ENCODE measurements at places on chromosomes 12 and 14.

- DNase-seq = no peak
Measured at GRCh38 chr14:86104691-86105265, 574.8 kb downstream of the FLRT2 start.

DNA sequence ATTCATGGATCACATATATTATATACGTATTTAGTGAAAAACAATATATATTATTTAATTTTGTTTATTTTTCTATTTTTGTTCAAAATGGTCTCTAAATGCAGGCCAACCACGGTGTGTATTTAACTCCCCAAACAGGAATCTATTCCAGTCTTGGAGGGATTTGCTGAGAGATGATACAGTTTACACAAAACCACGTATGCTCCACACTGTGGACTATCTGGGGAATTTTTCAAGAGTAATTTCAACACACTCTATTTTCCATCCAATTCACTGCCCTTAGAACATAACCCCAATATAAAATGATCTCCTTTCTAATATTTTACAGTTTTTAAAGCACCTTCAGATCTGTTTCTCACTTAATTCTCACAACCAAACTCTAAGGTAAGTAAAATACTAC, 15.3 kb downstream of the EML1 start:
- DNase-seq = no peak

GRCh38 chr12:51887476-51888315, at the start of gene ANKRD33:
ANKRD33 (plus strand) TSS chr12:51888103; CDS start chr12:51888187, 84 bp downstream.
- DNase-seq = no peak

GRCh38 chr14:68780358-68781160, 12.3 kb downstream of the ZFP36L1 start:
- no peak for DNase-seq

- no peak for DNase-seq
Measured at GRCh38 chr12:80299976-80300375, 144.1 kb upstream of the PTPRQ start.

DNA sequence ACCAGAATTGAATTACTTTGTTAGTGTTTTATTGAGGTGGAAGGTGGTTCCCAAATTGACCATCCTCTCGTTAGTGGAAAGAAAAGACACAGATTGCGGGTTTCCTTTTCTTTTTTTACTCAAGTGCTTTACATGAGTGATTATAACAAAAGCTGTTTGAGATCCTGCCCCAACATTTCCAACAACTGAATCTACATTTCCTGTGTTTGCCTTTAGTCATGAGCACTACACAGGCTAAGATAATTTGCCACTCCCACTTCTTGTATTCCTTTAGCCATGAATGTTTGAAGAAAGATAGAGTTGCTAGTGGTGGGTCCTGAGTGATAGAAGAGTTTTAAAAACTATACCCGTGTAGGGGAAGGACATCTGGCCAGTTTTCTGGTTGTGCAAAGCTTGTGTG, 16.0 kb downstream of the RERGL start:
- DNase-seq = no peak

DNA sequence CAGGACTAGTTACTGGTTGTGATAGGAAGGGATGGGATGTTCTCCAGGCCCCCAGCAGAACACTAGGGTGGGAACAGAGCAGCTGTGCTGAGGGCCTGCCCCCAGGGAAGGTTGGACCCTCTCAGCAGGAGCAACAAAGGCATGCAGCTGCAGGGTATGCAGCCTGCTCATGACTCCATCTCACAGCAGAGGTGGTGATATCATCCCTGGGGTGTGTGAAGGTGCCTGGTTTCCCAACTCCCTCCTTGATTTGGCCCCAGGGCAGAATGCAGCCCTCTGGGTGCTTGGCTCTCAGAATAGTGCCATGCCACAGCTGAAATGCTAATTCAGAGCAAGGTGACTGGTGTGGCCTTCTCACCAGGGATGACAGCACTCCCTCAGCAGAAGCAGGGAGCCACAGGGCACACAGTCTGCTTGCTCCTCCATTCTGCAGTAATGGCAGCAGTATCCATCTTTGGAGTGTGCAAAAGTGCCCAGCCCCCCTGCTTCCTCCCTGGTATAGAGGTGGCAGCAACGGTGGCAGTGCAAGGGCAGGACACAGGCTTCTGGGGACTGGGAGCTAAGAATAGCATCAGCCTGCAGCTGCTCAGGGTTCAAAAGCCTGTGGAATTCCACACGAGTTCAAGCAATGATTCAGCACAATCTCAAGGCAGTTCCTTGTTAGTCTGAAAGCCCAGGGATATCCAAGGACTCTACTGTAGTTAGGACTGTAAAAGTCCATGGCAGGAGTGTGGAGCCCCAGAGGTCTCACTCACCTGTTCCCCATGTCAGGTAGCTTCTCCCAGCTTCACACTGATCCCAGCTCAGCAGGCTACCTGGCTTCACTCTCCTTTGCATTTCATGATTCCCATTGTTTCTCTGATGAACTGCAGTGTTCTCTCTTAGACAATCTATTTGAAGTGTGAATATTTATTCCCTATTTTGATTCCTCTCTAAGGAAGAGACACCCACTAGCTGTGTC, 298.1 kb upstream of the FOXG1 start:
- no peak for DNase-seq

DNA sequence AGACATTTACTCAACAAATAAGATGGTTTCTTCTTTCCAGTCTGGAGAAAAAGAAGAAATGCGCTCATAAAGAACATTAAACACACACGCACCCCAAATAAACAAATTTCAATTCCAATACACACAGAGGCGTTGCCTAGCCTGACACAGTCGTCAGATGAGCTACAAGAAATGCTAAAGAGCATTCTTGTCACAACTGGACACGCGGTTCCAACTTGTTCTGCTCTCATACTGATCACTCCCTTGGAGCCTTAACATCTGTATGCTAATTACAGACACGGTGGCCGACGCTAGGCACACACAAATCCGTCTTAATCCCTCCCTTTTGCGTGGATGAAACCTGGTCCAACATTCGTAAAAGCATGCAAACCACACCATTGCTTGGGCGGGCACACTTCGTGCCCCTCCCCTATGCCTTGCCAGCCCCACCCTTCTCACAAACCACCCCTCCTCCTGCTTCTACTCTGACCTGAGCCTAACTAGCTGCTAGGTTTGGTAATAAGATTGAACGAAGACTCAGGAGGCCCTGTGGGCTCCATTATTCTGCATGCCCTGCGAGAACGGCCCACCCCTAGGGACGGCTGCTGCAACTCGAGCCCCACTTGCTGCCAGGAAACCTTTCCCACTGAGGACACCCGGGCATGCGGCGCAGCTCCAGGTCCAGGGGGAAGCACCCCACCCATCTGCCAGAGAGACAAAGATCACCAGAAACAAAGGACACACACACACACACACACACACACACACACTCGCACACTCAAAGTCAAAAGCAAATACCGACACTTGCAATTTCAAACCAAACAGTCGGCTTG, 1.2 kb downstream of the KCNK10 start:
- no peak for DNase-seq

DNA sequence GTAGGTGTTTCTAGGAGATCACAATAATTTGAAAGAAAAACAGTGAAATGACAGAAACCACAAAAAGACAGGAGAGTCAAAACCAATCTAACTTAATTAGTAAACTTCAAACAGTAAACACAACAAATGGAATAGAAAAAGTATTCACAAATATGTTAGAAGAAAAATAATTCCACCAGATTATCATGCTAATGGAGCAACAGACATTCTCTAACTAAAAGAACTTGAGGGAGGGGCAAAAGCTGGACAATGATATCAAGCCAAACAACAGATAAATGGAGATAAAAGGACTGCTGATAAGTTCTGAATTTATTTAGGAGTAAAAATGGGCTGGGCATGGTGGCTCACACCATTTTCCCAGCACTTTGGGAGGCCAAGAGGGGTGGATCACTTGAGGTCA, 28.7 kb downstream of the CRY1 start:
- no peak for DNase-seq

DNA sequence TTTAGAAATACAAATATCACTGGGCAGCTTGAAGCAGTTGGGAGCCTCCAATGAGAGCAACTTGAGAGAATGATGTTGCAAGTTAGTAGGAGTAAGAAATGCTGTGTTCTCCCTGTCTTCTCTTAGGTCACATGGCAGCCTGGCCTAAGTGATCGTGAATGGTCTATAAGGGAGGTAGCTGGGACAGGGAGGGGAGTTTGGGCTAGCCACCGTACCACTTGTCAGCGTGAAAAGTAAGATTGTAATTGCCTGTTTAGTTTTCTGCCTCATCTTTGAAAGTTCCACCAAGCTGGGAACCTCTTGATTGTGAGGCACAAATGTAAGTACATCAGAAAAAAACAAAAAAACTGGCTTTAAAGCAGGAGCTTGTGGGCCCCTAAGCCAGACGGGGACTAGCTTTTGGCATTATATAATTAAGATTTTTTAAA, 36.4 kb downstream of the MDM2 start:
- no peak for DNase-seq

DNA sequence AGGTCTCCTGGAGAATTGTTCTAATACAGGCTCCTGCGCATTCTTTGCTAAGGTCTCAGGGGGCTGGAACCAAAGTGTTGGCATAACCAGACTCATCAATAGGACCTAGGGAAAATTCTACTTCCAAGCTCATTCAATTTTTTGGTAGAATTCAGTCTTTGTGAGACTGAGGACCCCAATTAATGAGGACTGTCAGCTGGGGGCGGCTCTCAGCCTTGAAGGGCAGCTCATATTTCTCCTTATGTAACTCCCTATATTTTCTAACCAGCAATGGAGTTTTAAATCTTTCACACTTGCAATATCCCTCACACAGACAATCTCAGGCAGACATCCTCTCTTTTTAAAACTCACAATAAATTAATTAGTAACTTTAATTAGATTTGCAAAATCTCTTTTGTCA, 476.4 kb upstream of the LRFN5 start:
- no peak for DNase-seq

GRCh38 chr12:49537231-49537751, 1.5 kb upstream of the KCNH3 start:
- DNase-seq = no peak

Data from activated naive CD4-positive, alpha-beta T cell (primary cell).